ENCODE measurements at places on chromosomes 6 and 20. TPM values are rescaled to one million over a fixed set of nuclear protein-coding genes. Genes with fewer than 3 reads are reported as not detected.

Gene SLC12A5
- total RNA-seq = not detected

Gene OOEP
- not detected for total RNA-seq

DNA sequence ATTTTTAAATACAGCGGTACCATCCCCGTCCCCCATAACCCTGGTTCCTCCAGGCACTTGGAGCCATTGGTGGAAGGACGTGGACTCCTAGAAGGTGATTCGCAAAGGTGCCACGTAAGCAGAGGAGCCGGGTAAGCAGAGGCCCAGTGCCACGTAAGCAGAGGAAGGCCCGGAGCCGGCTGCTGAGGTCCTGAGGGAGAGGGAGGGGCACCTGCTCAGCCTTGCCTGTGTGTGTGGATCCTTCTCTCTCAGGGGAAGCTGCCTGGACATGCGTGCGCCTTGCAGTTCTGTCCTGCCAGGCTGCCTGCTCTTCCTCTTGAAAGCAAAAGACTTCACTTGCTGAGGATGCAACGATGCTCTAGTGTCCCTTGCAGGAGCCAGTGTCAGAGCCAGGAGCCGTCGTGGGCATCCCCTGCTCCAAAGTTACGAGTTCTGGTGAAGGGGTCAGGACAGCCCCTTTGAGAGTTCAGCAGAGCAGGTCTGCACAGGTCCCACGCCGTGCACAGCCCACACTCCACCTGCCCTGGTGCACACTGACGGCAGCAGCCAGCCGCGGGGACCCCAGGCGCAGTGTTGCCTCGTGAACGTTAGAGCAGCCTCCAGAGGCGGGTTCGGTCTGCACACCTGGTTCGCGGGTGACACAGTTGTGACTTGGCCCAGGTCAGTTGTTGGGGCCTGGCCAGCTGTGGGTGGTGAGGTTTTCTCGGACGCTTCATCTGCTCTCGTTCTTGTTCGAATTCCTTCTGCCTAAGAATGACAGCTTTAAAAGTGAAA, 1.9 kb upstream of the NKAIN4 start:
- no peak overlapping the region for H3K4me3 ChIP-seq
- DNase-seq = no peak
- no peaks in the 10 kb centered on the region for H3K36me3 ChIP-seq
- no peaks in the 10 kb centered on the region for H3K4me1 ChIP-seq
- H3K27ac ChIP-seq = no peak overlapping the region

GRCh38 chr6:25404091-25404490, 124.9 kb downstream of the CARMIL1 start:
- no peak for DNase-seq
- no peaks in the 10 kb centered on the region for H3K36me3 ChIP-seq
- H3K4me3 ChIP-seq = no peak overlapping the region
- H3K27me3 ChIP-seq = no peaks in the 10 kb centered on the region
- no peak overlapping the region for H3K27ac ChIP-seq
- no peaks in the 10 kb centered on the region for H3K4me1 ChIP-seq

Gene BMP2
- 6.9 TPM for total RNA-seq

DNA sequence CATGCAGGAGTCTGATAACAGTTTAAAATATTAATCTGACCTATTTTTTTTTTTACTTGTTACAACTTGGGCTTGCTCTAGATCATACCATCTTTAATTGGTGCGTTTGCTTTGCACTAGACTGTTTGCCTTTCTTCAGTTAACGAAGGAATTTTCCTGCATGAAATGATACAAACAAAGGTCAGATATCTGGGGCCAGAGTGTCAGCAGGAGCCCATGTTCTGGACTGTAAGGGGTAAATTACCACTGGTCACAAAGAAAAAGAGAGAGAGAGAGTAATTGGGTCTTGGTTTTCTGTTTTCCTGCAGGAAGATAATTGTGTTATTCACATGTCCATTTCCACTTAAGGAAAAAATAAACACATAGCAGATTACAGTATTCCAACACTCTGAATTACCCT, 399.4 kb upstream of the MARCKS start:
- no peak for DNase-seq
- H3K4me1 ChIP-seq = no peaks in the 10 kb centered on the region
- H3K27ac ChIP-seq = no peak overlapping the region

- no peak overlapping the region for H3K27ac ChIP-seq
- H3K4me1 ChIP-seq = no peaks in the 10 kb centered on the region
- no peak for DNase-seq
Measured at GRCh38 chr20:35561268-35561667, 19.4 kb downstream of the ERGIC3 start.

Gene TXLNB
- total RNA-seq = 1.7 TPM

GRCh38 chr6:159099961-159100360, 55.2 kb upstream of the TAGAP start:
- no peaks in the 10 kb centered on the region for H3K36me3 ChIP-seq
- DNase-seq = no peak
- H3K27ac ChIP-seq = no peak overlapping the region
- H3K4me1 ChIP-seq = no peaks in the 10 kb centered on the region
- no peaks in the 10 kb centered on the region for H3K27me3 ChIP-seq
- no peak overlapping the region for H3K4me3 ChIP-seq

DNA sequence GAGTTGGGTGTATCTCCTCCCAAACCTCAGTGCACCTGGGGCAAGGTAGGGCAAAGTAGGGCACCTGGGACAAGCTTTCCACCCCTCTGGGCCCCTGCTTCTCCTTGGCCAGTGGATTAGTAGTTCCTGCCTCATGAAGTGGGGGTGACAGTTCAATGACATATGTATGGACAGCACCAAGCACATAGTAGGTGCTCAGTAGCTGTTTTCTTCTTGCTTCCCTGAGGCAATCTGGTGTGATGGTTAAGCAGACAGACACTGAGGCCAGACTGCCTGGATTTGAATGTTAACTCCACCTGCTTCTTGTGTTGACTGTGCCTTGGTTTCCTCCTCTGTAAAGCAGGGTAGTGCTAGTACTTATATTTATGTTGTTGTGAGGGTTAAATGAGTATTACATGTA, 25.8 kb downstream of the EPB41L1 start:
- no peak overlapping the region for H3K27ac ChIP-seq
- no peaks in the 10 kb centered on the region for H3K27me3 ChIP-seq
- no peak overlapping the region for H3K4me3 ChIP-seq
- no peaks in the 10 kb centered on the region for H3K4me1 ChIP-seq
- DNase-seq = no peak

GRCh38 chr6:147195510-147195909, 8.7 kb upstream of the STXBP5 start:
- H3K27ac ChIP-seq = no peak overlapping the region
- no peak for DNase-seq
- H3K4me1 ChIP-seq = no peaks in the 10 kb centered on the region
- no peaks in the 10 kb centered on the region for H3K36me3 ChIP-seq
- no peak overlapping the region for H3K4me3 ChIP-seq

DNA sequence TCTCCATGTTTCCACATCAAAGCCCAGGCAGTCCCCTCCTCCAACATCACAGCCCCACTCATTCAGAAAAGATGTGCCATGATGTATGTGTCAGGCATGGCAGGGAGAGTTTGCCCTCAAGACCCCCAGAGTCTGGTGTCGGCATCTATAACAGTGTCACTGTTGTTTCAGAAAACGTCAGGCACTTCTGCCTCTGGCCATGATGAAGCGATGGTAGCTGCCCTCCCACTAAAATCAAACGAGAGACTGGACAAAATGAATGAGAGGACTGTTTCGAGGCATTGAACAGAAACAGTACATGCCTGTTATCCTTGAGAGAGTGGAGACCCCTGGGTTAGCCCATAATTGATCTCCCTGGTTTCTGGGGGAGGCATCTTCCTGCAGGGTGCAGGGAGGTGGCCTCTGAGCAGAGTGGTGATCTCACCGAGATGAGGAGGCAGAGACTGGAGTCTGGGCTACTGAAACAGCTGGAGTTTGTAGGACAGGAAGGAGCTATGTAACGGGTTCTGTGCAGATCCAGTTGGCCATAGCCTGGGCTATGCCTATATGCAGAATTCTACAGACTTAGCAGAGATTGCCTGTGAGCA, 144.5 kb downstream of the SYCP2 start:
- no peak for DNase-seq
- no peaks in the 10 kb centered on the region for H3K4me1 ChIP-seq
- no peak overlapping the region for H3K27ac ChIP-seq
- H3K4me3 ChIP-seq = no peak overlapping the region
- no peaks in the 10 kb centered on the region for H3K27me3 ChIP-seq
- H3K36me3 ChIP-seq = no peaks in the 10 kb centered on the region

DNA sequence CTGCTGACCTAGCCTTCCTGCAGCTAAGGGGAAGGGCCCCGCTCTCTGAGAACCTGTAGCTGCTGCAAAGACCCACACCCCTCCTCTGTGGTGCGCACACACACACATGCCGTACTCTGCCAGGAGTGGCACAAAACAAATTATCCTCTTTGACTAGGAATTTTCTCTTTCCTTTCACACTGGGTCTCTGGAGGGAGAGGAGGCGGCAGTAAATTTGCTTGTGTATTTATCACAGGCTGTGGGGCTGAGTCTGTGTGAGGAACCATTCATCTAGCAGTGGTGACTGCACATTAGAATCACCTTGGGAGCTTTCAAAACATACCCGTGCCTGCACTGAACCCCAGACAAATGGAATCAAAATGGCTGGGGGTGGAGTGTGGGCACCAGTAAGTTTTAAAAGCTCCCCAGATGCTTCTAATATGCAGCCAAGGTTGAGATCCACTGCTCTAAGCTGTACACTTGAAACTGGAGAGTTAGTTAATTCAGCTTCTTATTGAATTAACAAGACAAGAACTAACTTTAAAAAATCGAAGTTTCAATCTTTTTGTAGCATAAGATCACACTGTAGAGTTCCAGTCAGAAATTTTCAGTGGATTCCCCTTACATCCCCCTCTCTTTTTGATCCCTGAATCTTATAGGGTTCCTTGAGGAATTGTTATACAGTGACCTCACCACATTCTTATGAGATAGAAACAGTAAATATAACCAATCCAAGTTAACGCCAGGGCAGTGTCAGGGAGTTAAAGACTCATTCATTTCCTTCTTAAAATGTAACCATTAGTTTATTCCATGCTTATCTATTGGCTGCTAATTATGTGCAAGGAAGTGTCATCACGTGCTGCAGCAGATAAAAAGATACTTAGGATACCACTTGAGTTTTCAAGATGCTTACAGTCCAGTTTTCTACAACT, 29.8 kb upstream of the GMDS start:
- no peaks in the 10 kb centered on the region for H3K4me1 ChIP-seq
- no peak for DNase-seq
- no peaks in the 10 kb centered on the region for H3K36me3 ChIP-seq
- no peak overlapping the region for H3K4me3 ChIP-seq
- no peaks in the 10 kb centered on the region for H3K27me3 ChIP-seq
- H3K27ac ChIP-seq = no peak overlapping the region

GRCh38 chr6:157096522-157096921, 226.8 kb downstream of the TMEM242 start:
- no peak overlapping the region for H3K4me3 ChIP-seq
- no peaks in the 10 kb centered on the region for H3K36me3 ChIP-seq
- no peak overlapping the region for H3K27ac ChIP-seq
- DNase-seq = no peak
- H3K27me3 ChIP-seq = no peaks in the 10 kb centered on the region

Gene ANKRD66
- 2.3 TPM for total RNA-seq

Gene POPDC3
- 0.35 TPM for total RNA-seq

Gene MLIP
- total RNA-seq = not detected

DNA sequence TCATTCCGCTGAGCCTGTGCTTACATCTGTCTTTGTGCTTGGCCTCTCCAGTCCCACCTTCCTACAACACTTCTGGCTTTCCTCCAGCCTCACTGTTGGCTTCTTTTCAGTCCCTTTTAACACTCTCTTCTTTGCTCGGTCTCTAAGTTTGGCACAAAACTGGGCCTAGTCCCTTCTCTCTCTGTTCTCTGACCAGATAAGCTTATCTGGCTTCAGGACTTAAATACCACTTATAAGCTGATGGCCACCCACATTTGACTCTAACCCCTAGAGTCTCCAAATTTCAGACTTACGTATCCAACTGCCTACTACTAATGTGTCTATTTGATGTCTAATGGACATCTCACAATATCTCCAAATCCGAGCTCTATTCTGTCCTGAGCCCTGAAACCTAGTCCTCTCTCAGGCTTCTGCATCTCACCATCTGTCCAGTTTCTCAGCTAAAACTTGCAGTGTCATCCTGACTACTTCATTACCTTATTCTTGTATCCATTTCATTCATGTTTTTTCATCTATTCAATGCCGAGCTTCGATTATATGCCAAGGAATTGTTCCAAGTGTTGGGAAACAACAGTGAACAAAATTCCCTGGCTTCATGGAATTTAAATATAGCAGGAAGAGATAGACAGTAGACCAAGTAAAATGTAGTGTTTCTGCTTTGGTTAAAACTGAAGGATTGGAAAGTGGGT, 40.1 kb downstream of the TBPL1 start:
- no peaks in the 10 kb centered on the region for H3K4me1 ChIP-seq
- no peak for DNase-seq
- H3K27me3 ChIP-seq = no peaks in the 10 kb centered on the region
- no peak overlapping the region for H3K4me3 ChIP-seq
- H3K36me3 ChIP-seq = no peaks in the 10 kb centered on the region
- peak overlapping the region; percentile 79 for H3K27ac ChIP-seq

DNA sequence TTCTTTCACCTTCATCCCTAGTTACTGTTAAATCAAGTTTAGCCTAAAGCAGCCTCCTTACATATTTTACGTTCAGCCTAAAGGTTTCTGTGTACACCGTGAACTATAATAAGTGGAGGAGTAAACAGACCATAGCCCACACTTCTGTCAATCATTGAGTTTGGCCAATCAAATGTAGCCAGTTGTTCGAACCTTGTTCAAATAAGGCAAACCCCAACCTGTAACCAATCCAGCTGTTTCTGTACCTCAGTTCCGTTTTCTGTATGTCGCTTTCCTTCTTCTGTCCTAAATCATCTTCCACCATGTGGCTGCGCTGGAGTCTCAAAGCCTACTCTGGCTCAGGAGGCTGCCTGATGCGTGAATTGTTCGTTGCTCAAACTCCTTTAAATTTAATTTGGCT, 1.8 kb upstream of the FBXO30 start:
- no peaks in the 10 kb centered on the region for H3K27me3 ChIP-seq
- H3K36me3 ChIP-seq = no peaks in the 10 kb centered on the region
- no peaks in the 10 kb centered on the region for H3K4me1 ChIP-seq
- H3K4me3 ChIP-seq = no peak overlapping the region
- H3K27ac ChIP-seq = peak overlapping the region; percentile 94

- no peaks in the 10 kb centered on the region for H3K4me1 ChIP-seq
- DNase-seq = no peak
- H3K27me3 ChIP-seq = no peaks in the 10 kb centered on the region
- H3K36me3 ChIP-seq = no peaks in the 10 kb centered on the region
Measured at GRCh38 chr20:19137641-19138040, 74.8 kb upstream of the SLC24A3 start.

Gene PRICKLE4
- 17.7 TPM for total RNA-seq

- no peak overlapping the region for H3K27ac ChIP-seq
- H3K4me3 ChIP-seq = no peak overlapping the region
- no peaks in the 10 kb centered on the region for H3K27me3 ChIP-seq
- DNase-seq = no peak
- no peaks in the 10 kb centered on the region for H3K4me1 ChIP-seq
Measured at GRCh38 chr20:18307301-18307700, 19.0 kb downstream of the ZNF133 start.

Gene METTL24
- total RNA-seq = not detected

Gene TFAP2D
- not detected for total RNA-seq

GRCh38 chr20:45343532-45344167, 4.6 kb downstream of the SDC4 start:
- no peak for DNase-seq
- H3K27me3 ChIP-seq = no peaks in the 10 kb centered on the region
- peak overlapping the region; percentile 97 for H3K27ac ChIP-seq
- H3K36me3 ChIP-seq = no peaks in the 10 kb centered on the region
- no peak overlapping the region for H3K4me3 ChIP-seq
